ENCODE measurements at places on chromosomes 11 and 22. TPM values are rescaled to one million over a fixed set of nuclear protein-coding genes. Genes with fewer than 3 reads are reported as not detected.
A peak's percentile ranks its signal among the peaks of the same experiment; 100 is the strongest.

DNA sequence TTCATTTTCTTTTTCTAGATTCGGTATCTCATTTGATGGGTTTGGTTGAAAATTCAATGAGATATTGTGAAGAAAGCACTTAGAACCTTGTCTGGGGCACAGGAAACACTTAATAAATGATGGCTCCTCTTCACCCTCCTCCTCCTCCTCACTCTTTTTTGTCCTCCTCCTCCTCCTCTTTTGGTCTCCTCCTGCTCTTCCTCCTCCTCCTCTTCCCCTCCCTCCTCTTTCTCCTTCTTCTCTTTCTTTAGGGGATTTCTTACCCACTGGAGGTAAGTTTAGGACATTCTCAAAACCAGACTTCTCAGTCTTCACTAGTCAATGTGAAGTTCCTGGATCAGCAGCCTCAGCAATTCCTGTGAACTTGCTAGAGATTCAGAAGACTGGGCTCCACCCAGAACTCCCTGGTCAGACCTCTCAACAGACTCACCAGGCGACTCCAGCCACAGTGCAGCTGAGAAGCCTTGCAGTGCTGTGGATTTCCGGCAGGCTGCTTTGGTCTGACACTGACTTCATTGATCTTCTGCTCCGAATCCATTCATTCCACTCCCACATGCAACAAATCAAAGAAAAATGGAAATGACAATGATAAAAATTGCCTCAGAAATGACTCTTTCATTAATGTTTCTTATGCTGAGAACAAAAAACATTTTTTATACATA lies 368.6 kb upstream of the B3GAT1 start:
- DNase-seq: no peak

OR2AG2 gene
- not detected for total RNA-seq

DNA sequence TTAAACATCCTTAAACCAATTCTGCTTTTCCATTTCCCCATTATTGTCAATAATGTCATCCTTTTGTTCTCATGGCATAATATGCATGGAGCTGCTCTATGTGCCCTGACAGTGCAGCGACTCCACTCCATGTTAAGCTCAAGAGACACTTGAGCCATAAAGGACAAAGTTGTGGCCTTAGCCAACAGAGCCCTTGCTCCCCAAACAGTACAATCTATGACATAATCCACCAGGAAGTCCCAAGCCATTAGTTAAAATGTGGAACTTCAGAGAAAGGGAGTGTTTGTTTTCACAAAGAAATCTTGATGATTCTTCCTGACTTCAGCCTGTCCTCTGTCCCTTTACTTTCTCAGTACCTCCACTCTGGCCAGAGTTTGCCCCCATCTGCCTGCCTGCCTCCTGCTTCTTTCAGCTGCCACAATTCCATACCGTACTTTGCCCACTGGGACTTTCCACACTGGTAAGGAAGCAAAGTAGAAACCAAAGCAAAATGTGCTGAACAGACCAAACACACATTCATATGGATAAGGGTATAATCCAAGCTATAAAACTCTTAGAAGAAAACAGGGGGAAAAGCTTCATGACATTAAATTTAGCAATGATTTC lies 46.3 kb upstream of the ZC3H12C start:
- DNase-seq: no peak

RTCB gene
- 228 TPM for total RNA-seq

- DNase-seq: no peak
These were observed 23.3 kb upstream of the TMEM191C start for GRCh38 chr22:21443735-21444421.

GRCh38 chr22:23539135-23539838 lies 40.8 kb downstream of the IGLL1 start:
- DNase-seq: peak; percentile 84

CHRM1 gene
- not detected for total RNA-seq

GRCh38 chr11:131690362-131690761 lies 319.9 kb downstream of the NTM start:
- no peak for DNase-seq

PRAME gene
- total RNA-seq: 41.9 TPM

DNA sequence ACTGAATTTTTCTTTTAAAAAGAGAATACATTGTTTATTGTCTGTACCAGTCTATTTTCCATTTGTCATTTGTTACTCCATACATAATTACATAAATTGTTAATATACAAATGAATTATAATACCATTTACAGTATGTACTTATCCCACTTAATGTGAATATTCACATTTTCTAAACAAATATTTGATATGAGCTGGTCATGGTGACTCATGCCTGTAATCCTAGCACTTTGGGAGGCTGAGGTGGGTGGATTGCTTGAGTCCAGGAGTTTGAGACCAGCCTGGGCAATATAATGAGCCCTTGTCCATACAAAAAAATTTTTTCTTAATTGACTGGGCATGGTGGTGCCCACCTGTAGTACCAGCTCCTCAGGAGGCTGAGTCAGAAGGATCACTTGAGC lies 6.8 kb downstream of the SC5D start:
- DNase-seq: no peak

DNA sequence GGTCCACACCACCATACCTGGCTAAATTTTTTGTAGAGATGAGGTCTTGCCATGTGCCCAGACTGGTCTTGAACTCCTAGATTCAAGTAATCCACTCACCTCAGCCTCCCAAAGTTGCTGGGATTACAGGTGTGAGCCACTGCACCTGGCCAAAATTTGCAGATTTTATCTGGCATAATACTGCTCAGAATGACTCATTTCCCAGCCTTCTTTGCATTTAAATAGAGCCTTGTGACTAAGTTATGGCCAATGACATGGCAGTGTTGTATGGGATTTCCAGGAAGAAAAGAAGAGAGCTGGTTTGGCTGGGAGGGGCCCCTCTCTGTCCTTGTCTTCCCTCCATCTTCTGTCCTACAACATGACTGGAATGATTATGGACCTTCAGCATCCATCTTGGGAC lies 55.8 kb downstream of the CCDC34 start:
- DNase-seq: no peak

GRCh38 chr11:2762451-2762850 lies 62.7 kb upstream of the KCNQ1OT1 start:
- DNase-seq: no peak

GRCh38 chr11:73753938-73754337 lies 6.9 kb downstream of the RAB6A start:
- DNase-seq: no peak

SPTBN2 gene
- total RNA-seq: 37.1 TPM

DNA sequence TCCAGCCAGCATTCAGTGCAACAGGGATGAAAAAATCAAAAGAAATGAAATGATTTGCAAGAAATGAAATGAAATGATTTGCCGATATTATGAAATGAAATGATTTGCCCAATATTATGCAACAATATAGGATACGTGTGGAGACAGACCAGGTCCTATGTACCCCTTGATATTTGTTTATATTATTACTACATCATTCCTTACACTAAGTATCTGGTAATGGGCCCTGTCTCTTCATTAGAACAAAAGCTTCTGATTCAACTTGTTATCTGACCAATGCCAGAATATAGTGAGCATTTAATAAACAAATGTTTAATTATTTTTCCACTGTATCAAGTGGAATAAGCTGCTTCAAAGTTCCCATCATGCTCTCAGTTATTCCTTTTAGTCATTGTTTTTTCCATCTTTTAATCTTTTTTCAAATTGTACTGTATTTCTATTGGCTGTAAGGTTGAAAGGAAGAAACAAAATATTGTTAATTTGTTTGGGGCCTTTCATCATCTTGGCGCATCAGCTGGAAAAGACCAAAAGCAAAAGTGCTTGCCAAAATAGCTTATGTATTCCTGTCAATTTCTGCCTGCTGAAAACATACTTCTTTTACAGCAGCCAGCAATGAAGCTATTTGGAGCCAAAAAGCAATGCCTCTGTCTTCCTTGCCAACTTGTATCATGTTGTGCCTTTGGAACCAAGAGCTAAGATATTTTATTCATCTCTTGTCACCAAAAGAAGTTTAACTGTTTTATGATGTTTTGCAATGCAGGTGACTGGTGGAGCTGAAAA lies 2314.9 kb downstream of the LRRC4C start:
- DNase-seq: no peak

DNA sequence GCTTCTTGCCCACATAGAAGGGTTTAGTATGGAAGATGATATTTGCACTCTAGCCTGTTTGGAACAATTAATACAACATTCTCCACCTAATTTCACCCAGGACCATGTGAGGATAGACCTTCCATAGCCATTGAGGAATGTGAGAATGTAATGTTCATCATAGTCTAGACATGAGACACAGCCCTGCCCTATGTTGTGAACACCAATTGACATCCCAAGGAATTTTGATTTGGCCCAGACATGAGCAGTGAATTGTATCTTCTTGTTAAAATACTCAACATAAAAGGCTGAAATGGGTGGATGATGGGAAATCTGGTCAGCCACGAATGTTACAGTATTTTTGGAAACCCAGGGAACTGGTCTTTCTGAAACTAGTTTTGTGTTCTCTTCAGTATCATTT lies 892.3 kb upstream of the CHORDC1 start:
- DNase-seq: no peak

DNA sequence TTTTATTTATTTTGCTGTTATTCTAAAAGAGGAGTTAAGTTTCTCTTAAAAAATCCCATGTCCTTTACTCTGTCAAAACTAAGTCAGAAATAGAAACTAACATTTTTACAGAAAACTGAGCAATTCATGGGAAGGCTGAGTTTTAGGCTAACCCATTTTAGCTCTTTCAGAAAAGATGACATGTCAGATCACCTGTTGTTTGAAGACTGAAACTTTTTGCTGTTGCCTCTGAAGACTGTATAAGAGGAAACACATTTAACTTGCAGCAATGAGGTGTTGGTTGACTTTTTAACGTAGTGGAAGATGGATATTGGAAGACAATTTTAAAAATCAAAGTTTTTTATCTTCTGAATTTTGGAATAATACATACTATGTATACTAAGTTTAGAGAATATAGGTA lies 115.4 kb downstream of the METTL15 start:
- DNase-seq: no peak

OR8G5 gene
- total RNA-seq: not detected

DNA sequence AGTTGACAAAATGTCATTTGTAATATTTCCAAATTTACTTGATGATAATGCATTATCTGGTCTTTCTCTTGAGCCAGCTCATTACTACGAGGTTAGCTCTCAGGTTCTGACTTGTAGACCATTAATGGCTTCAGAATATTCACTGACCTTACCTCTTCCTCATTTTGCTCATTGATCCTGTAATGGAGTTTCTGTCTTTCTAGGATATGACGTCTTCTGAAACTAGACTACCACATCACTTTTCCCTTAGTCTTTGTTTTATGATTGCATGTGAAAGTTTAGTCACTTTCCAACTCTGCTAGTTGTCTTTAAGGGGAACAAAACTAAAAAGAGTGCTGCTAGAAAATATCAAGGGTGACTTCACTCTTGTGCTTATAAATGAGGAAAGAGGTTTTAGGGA lies 697.6 kb downstream of the JRKL start:
- DNase-seq: no peak

DNA sequence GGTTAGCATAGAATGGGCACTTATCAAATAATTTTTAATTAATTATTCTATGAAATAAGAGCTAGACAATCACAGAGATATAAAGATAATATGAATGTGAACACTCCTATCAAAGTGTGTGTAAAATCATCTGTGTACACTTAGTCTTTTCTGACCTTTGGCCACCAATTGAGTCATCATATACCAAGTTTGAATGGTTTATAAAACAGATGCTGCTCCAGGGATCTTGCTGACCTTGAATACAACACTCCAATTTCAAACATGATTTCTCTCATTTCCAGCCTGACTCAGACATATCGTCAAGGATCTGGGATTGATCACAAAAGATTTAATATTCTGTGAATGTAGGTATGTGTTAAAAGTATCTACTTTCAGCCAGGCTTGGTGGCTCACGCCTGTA lies 2.9 kb upstream of the OR51V1 start:
- DNase-seq: no peak

GRCh38 chr22:38228873-38229740 lies 27.3 kb downstream of the MAFF start:
- DNase-seq: peak; percentile 79

DNA sequence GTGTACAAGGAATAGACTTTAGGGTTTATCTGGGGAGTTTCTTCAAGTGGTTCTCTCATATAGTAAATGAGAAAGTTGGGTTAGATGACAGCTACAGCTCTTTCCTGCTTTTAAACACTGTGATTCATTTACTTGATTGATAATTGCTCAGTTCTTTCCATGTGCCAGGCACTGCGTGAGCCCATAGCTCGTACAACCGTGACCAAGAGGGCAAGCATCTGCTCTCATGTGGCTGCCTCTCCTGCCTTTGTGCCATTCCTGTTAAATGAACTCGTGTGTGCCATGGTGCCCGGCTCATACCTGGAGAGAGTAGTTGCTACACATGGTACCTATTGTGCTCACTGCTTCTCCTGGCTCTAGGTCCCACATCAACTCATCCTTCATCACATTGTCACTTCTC lies 206.3 kb downstream of the SNX19 start:
- no peak for DNase-seq

- no peak for DNase-seq
These were observed 43.5 kb downstream of the MYH9 start for GRCh38 chr22:36344106-36344827.

DNA sequence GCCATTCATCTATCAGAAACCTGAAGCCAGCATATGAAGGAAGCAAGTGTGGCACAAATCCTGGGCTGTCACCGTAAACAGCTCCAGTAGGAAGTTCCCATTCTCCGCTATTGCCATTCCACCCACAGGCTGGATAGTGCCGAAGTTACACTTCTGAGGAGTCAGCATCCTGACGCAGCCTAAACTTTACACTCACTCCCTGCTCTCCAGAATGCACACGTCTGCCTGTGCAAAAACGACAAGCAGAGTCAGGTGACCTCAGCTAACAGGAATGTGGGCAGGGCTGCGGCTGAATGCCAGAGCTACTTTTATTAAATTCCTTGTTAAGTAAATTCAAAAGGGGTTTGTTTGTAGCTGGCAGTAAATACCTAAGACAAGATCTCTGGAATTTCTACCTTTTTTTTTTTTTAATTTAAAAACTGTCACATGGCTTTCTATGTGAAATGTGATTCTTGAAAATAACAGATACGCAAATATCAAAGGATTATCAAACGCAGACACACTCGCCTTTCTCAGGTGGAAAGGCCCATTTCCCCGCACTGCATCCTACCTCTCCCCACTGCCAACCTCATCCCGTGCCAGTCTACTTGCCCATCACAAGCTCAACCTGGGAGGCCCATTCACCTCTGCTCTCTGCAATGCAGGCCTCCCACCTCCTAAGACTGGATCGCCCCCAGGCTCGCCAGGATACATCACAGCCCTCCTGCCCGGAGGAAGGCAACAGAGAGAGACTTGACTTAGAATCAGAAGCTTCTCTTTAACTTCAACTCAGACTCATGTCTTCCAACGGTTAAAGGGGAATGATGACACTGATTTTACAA lies 33.5 kb downstream of the NFRKB start:
- peak; percentile 92 for DNase-seq

- no peak for DNase-seq
These were observed 5.2 kb downstream of the KCNJ5 start for GRCh38 chr11:128896356-128896755.

PLXNB2 gene
- total RNA-seq: 35.8 TPM

GRCh38 chr11:65055538-65055937 lies 2.8 kb downstream of the NAALADL1 start:
- no peak for DNase-seq

CNIH2 gene
- total RNA-seq: 0.98 TPM

- DNase-seq: peak; percentile 78
These were observed 387.1 kb downstream of the SOX6 start for GRCh38 chr11:15969281-15969680.

GRCh38 chr11:124577716-124578427 lies 8.1 kb downstream of the OR8A1 start:
- no peak for DNase-seq

OR52E2 gene
- total RNA-seq: not detected

Data from Daoy (cell line).